Transverse colon (tissue), 4 donors: ENCODE measurements at places on chromosomes 13 and 19. TPM values are rescaled to one million over a fixed set of nuclear protein-coding genes. Genes with fewer than 3 reads are reported as not detected.

GRCh38 chr13:23671377-23671776, 101.2 kb downstream of the TNFRSF19 start:
- no peak for DNase-seq

- DNase-seq, result no peak
Observed at GRCh38 chr19:15633082-15633835, 7.4 kb upstream of the CYP4F3 start.

GRCh38 chr19:14271840-14272239, 65.9 kb upstream of the ADGRL1 start:
- no peak for DNase-seq

- no peak for DNase-seq
Observed at GRCh38 chr19:54287456-54287855, 6.5 kb upstream of the LILRB2 start.

DNA sequence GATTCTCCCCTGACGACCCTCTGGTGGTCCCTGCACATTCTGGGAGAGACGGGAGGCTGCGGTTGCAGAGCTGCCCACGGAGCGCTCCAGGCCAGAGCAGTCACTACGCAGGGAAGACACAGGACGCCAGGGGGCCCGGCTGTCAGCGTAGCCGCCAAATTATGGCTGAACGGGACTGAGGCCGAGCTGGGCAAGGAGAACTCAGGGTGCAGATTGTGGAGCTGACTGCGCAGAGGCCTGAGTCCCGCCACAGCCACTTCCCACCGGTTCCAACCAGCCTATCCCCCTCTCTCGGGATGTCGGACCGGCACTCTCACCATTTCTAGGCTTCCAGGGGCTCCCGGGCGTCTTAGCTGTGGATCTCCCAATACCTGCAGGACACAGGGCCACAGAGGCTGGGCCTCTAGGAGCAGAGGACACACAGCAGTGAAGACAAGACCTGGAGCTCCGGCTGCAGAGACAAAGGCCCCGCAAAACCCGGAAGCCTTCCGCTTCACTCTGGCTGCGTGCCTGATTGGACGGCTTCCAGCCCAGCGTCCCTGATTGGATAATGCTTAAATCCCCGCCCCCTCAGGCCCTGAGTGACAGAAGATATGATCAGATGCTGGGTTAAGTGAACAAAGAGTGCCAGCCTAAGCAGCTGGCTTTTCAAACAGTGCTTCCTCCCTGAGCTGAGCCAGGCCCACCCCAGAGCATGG, at the start of gene ZNF737:
ZNF737 (minus strand) TSS at position 461 of the 698 bp plus-strand sequence; CDS start at position 320, 141 bp downstream.
- peak; percentile 95 for DNase-seq

IQCN gene
- 49.7 TPM for total RNA-seq

- DNase-seq, result peak; percentile 84
Observed at GRCh38 chr19:42254089-42254849, 659 bp downstream of the ERF start.

KLK14 gene
- total RNA-seq, result not detected

DNA sequence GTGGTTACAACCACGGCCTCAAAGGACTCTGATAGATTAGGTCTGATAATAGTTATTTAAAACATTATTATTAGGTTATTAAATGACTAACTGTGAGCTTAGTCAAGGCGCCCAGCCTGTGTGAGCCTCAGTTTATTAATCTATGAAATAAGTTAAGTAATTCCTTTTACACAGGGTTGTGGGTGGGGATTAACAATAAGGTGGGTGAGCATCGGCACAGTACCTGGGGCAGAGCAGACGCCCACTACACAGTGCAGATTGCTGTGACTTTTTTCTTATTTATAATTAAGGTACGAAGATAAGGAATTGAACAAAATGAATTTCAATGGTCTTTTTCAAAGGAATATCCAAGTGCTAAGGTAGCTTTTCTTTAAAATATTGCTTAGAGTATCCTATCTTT, 132.2 kb downstream of the KATNAL1 start:
- DNase-seq, result no peak

- no peak for DNase-seq
Observed at GRCh38 chr13:88196106-88196505, 524.9 kb downstream of the SLITRK5 start.

- DNase-seq, result no peak
Observed at GRCh38 chr19:19805480-19805879, 16.1 kb downstream of the ZNF506 start.
